ENCODE measurements at places on chromosomes 1 and 21.

- DNase-seq: no peak
Measured at GRCh38 chr1:229169399-229169798, 101.5 kb upstream of the RAB4A start.

DNA sequence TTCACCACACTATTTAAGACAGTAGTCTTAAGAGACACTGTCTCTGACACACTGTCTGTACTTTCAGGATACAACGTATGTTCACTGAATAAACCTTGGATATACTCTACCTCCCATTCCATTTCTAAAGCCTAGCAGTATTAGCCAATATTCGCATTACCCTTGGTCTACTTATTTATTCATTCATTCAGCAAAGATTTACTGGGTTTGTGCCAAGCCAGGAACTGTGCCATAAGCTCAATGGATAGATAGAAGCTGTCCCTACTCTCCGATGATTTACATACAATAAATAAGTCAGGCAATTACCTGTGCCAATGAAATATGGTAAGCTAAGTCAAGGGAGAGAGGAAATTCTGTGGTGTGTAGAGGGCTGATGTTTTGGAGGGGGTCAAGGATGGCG is 195.2 kb upstream of the RAB4A start:
- no peak for DNase-seq

- no peak for DNase-seq
Measured at GRCh38 chr1:68144856-68145255, 87.5 kb downstream of the WLS start.

DNA sequence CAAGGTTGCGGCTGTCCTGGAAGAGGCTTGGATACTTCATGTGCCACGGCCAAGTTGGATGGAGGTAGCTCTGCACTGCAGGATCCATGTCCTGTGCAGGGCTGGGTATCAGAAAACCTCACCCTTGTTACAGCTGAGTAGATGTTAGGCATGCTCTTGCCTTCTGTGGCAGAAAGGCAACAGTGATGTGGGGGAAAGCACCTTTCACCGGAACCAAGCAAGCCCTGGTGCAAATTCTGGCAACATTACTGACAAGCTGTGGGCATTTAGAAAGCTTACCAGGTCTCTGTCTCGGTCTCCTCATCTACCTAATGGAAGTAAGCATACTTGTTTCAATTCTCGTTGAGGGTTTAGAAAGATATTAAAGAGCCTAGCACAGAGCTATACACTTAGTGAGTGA is 14.5 kb upstream of the CDCA8 start:
- DNase-seq: no peak

- no peak for DNase-seq
Measured at GRCh38 chr1:6802454-6802853, 17.2 kb downstream of the CAMTA1 start.

DNA sequence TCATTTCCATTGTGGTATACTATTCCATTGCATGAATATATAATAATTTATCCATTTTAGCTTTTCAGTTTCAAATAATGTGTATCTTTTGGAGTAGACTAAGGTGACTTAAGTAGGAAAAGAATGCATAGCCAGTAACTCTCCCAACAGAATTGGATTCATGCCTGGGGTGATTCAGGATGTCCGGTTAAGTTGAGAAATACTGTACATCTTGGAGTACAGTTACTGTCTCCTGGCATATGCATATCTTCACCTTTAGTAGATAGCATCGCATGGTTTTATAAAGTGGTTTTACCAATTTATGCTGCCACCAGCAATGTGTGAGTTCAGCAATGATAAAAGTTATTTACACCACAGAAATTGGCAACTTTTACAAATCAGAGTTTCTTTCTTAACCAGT is 18.6 kb upstream of the SLC6A9 start:
- no peak for DNase-seq

DNA sequence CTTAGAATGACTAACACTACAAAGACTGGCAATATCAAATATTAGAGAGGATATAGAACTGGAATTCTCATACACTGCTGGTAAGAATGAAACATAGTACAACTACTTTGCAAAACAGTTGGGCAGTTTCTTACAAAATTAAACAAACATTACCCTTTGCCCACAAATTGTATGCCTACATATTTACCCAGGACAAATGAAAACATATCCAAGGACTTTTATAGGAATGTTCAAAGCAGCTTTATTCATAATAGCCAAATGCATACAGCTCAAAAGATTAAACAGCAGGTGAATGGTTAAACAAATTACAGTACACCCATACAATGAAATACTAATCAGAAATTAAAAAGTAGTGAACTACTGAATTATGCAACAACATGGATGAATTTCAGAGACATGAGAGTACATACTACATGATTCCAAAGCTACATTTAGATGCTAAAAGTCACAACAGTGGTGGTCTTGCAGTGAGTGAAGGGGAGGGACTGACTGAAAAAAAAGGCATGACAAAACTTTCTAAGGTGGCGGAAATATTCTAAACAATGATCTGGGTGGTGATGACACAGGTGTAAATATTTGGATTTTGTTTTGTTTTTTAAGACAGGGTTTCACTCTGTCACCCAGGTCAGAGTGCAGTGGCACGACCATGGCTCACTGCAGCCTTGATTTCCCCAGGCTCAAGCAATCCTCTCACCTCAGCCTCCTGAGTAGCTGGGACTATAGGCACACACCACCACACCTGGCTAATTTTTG is 40.4 kb downstream of the LYST start:
- DNase-seq: no peak

DNA sequence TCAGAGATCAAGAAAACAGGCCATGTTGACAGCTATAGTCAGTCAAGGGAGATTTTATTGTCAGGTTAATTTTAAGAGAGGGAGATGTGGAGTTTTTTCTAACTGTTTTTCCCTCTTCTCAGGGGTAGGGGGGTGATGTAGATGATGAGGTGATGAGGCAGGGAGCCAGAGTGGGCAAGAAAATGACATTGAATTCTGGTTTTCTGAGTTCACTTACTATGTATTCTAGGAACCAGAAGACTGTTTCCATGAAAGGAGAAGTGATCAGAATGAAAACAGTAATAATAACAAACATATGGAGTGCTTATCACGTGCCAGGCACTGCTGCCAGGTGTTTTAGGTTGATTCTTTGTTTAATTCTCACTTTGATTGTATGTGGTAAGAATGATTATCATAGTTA is 40.2 kb downstream of the CASQ2 start:
- DNase-seq: no peak

- DNase-seq: no peak
Measured at GRCh38 chr1:164310166-164310565, 248.8 kb upstream of the PBX1 start.

DNA sequence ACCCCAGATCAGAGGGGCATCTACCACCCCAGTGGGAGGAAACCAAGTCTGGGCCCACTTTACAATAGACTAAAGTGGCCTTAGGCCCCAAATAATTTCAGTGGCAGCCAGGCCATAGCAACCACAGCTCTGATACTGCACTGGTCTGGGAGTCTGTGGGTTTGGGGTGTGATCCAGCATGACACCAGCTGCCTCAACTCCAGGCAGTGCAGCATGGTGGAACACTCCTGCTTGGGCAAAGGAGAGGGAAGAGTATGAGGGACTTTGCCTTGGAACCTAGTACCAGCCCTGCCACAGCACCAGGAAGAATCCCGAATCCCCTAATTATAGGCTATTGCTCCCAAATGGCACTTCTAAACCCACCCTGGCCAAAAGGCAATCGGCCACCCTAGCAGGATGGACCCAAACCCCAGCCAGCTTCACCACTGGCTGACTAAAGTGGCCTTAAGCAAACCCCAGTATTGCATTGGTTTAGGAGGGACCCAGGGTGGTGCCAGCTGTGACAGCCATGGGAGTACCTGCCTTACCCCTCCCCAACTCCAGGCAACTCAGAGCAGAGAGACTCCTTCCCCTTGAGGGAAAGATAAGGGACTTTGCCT is 47.1 kb downstream of the PACC1 start:
- no peak for DNase-seq

DNA sequence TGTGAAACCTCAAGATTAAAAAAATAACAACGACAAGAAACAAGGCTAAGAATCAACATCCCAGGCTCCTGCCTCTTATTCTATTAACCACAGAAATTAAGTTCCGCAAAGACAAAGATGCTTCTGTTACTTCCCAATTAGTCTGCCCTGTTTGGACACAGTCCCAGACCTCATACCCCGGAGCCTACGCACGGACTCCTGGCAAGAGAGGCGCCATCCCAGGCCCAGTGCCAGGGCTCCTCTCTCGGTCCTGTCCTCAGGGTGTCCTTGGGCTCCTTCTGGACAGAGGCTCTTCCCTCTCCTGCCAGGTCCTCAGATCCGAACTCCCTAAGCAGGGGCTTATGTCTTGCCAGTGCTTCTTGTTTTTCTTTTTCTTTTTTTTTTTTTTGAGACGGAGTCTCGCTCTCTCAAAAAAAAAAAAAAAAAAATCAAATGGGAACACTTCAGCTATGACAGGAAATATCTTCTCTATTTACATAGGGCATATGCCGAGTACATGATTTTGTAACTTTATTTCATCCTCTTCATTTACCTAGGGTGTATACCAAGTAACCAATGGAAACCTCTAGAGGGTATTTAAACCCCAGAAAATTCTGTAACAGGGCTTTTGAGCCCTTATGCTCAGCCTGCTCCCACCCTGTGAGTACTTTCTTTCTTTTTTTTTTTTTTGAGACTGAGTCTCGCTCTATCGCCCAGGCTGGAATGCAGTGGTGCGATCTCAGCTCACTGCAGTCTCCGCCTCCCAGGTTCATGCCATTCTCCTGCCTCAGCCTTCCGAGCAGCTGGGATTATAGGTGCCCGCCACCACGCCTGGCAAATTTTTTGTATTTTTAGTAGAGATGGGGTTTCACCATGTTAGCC is 11.7 kb upstream of the ENO1 start:
- no peak for DNase-seq

DNA sequence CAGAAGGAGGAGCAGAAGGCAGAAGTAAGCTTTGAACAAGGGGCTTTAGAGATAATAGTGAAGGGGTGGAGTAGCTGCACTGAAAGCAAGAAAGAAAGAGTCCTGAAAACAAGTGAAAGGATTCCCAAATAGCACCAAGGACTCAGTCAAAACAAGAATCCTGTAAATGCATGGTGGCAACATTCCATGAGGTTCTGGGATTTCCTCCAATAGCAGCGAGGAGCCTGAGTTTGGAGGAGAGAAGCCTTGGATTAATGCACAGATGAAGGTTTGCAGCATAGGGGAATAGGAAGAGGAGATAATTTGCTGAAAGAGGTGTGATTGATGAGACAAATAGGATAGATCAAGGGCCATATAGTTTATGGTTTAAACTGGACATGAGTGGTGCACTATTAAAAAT is 10.9 kb downstream of the KRTAP22-2 start:
- no peak for DNase-seq

- DNase-seq: no peak
Measured at GRCh38 chr1:206784471-206784903, 12.2 kb upstream of the IL10 start.

DNA sequence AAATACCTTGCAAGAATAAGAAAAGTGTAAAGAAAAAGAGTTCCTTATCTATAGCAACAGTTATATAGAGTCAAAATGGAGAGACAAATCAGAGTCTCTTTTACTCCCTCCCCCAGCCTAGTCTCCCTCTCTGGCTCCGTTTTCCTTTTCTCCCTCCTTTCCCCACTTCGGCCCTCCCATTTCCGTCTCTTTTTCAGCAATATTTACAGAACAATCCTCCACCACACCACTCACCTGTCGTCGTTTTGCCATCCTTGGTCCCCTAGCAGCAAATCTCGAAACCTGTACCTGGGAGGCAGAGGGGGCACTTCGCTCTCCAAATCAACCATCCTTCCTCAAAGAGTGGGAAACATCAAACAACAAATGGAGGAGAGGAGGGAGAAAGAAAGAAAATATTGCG is 259 bp downstream of the KCNT2 start:
- no peak for DNase-seq

GRCh38 chr1:201108614-201109013 is 3.6 kb downstream of the CACNA1S start:
- DNase-seq: no peak

DNA sequence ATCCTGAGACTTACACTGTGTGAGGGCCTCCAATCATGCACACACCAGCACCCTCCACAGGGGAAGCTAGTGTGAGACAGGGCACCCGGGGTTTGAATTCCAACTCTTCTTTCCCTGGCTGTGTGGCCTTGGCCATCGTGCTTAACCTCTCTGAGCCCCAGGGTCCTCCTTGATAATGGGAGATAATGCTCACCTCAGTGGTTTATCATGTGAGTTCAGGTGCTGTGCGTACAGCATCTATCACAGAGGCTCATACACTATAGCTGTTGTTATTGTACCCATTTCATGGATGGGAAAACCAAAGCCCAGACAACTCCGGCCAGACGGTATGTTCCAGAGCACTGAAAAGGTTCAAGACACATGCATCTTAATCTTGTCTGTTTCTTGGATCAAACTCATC is 16.0 kb upstream of the UBXN10 start:
- DNase-seq: no peak

GRCh38 chr1:154943649-154944400 is 7.3 kb upstream of the PMVK start:
- DNase-seq: no peak

- no peak for DNase-seq
Measured at GRCh38 chr1:20551161-20551560, 1.2 kb upstream of the FAM43B start.

DNA sequence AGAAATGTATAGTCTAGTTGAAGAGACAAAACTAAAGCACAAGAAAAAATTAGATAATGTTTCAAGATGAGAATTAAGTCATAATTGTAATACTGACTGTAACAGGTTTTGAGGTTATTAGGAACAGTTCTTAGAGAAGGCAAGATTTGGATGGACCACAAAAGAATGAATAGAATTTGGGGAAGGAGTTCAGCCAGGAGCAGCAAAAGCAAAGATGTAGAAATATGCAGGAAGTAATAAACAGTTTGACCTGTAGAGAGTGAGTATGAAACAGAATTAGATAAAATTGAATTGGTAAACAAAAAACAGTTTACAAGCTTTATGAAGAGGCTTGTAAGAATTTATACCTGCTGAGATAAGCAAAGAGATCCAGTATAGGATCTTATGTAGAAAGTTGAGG is 16.3 kb downstream of the VPS45 start:
- DNase-seq: no peak

- no peak for DNase-seq
Measured at GRCh38 chr1:196209265-196209664, 399.0 kb downstream of the KCNT2 start.
